SK-N-SH (cell line): ENCODE measurements at places on chromosomes 6 and 20.

- no peak for DNase-seq
These were observed 147.2 kb downstream of the DOK5 start for GRCh38 chr20:54622333-54623295.

- DNase-seq: no peak
These were observed 11.9 kb downstream of the SULF2 start for GRCh38 chr20:47773371-47773786.

- DNase-seq: no peak
These were observed 55.0 kb downstream of the TBC1D7 start for GRCh38 chr6:13273202-13273930.

GRCh38 chr6:149962461-149963211 lies 1.1 kb upstream of the ULBP1 start:
- no peak for DNase-seq

GRCh38 chr20:56628015-56628872 lies 862 bp upstream of the TFAP2C start:
- DNase-seq: peak; percentile 32

- peak; percentile 43 for DNase-seq
These were observed 116.0 kb downstream of the TRIM27 start for GRCh38 chr6:28807682-28808280.

- DNase-seq: no peak
These were observed 39.7 kb upstream of the COL10A1 start for GRCh38 chr6:116165596-116165995.

GRCh38 chr6:170447561-170447930 lies 105.6 kb downstream of the PSMB1 start:
- DNase-seq: no peak

DNA sequence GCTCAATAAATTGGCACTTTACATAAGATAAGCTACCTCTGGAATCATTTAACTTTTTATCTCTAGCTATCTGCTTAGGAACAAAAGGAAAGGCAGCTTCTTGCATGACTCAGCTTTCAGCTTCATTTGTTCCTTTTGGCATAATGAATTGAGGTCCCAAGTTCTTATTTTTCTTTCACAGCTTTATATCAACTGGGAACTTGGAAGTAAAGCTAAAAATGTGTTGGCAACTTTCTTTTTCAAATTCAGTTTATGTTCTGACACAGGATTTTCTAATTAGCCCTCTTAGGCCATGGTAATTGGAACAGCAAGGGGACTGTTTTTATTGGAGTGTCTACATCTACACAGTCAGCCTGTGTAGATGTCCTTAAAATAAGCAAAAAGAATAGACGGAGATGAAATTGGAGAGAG lies 55.2 kb upstream of the MRAP2 start:
- DNase-seq: no peak

GRCh38 chr20:57803508-57804005 lies 93.7 kb upstream of the PMEPA1 start:
- DNase-seq: no peak

DNA sequence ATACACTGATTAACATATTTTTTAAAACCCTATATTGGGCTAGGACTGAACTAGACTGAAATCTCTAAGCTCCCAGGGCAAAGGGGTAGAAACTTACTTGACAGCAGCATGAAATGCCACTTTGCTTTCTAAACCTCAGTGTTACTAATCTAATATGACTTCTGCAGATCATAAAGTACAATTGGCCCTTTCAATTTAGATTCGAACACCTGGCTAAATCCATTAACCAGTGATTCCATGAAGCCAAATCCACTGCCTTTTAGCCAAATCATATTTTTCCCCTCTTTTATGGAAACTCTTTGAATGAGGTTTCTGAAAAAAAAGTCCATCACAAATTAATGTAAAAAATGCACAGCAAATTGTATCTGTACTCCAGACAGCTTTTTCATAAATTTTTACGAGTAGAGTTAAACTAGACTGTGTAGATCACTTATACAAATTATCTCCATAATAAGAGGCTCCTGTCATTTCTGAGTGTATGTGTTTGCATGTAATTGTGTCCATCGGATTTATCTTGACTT lies 25.7 kb downstream of the EPHA7 start:
- no peak for DNase-seq

- no peak for DNase-seq
These were observed 92.4 kb downstream of the GJA10 start for GRCh38 chr6:89986650-89987074.

DNA sequence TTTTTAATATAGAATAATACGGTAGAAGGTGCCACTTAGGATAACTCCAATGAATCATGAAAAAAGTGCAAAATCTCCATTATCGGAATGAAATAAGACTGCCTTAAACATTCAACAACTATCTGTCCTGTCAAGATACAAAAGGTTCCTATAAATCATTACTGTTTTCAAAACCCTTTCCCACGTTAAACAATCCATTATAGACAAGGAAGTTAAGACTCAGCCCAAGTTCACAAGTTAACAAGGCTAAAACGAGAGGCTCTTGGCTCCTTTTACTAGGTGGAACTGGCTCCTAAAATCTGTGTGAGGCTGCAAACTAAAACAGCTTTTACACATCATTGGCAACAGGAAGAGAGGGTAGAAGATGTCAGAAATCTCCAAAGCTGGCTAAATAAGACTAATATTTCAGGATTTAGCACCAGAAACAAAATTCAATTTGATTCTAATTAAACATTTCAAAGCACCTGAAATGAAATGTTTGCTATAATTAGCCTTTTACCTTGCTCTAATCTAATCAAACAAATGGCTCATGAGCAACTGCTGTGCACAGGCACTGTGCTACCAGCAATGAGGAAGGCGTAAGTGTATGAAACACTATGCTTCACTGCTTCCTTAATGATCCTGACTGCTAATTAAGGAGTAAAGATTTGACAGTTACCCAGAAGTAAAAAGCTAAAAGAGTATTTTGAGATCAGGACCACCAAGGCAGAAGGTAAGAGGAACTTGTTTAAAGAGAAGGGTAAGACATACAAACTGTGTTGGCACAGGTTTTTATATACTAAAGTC lies 109.7 kb downstream of the DST start:
- DNase-seq: no peak

DNA sequence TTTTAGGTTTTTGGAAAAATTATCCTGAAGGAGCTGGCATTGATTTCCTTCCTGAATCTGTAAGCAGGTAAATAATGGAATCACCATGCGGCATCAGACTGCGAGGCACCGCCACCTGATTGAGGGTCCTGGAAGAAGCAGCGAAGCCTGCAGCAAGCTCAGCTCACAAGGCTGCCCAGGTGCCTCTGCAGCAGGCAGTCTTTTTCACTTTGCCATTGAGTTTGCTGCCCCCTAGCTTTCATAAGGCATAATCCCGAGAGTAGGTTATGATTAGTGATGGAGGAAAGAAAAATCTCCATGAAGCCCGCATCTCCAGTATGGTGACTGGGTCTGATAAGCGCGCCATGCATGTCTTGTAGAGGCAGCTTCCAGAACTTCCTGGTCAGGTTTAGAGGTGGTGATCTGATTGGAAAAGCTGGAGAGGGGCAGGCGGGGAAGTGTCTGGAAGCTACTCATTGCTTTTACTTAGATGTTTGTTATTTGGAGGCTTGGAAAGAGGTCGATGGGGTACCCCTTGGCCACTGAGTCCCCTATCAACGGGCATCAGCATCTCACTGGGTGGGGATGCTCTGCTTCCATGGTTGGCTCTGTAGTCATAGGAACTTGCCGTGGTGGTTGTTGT lies 26.7 kb downstream of the IYD start:
- DNase-seq: peak; percentile 43

GRCh38 chr20:59104831-59105230 lies 58.8 kb upstream of the ZNF831 start:
- DNase-seq: no peak

DNA sequence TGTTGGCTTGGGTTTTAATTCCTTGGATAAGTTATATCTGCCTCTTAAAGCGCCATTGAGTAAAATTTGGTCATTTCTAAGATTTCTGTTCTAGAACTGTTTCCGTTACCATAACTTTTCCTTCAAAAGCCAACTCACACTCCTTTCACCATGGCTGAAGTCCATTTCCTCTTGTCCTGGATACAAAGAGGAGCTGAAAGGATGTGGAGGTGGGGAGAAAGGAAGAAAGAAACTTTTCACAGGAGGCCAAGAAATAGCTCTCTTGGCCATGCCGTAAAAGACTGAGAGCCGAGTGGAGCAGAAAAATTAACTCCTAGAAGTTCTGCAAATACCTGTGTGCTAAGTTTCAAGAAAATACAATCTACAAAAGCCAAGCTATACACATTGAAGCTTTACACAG lies 21.6 kb downstream of the GABBR1 start:
- DNase-seq: no peak

DNA sequence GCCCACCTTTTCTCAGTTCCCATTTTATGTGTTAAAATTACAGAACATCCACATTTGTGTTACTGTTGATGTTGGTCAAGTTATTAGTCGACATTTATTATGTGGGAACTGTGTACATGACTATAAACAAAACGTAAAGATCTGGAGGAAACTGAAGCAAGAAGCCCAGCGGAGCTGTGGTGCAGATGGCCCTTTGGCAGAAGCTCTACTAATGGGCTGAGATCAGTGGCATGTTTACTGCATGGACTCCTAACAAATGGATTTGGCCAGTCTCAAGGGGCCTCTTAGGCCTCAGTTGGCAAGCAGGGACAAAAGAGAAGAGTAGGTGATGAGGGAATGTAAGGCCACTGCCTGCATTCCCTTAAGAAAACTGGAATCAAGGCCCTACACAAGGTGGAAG lies 282.1 kb upstream of the TCF21 start:
- DNase-seq: no peak

- no peak for DNase-seq
These were observed 139.5 kb upstream of the CST7 start for GRCh38 chr20:24809606-24810005.

DNA sequence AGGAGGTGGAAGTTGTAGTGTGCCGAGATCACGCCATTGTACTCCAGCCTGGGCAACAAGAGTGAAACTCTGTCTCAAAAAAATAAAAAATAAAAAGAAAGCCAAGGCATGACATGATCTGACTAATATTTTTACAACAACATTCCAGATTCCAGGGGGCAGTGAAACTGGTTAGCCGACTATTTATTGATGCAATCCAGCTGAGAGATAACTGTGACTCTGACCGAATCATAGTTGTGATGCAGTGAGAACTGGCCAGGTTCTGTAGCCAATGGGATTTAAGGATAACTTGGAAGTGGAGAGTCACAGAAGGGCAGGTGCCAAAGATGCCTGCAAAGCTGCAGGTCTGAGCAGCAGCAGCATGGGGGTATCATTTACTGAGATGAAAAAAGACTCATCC lies 82.9 kb upstream of the TSHZ2 start:
- no peak for DNase-seq

- no peak for DNase-seq
These were observed 21.3 kb upstream of the CHMP4B start for GRCh38 chr20:33789858-33790182.

- DNase-seq: no peak
These were observed 95.9 kb downstream of the FAM120B start for GRCh38 chr6:170402318-170403040.

- DNase-seq: no peak
These were observed 46.0 kb upstream of the OR14J1 start for GRCh38 chr6:29255530-29255929.
